ENCODE measurements at places on chromosomes 4 and X. TPM values are rescaled to one million over a fixed set of nuclear protein-coding genes. Genes with fewer than 3 reads are reported as not detected.
A peak's percentile ranks its signal among the peaks of the same experiment; 100 is the strongest.

TRPC5OS gene
- total RNA-seq = not detected

- DNase-seq = no peak
These were observed 388.2 kb downstream of the STIM2 start for GRCh38 chr4:27248829-27249228.

GRCh38 chr4:48237996-48238645 is 31.5 kb downstream of the TEC start:
- peak; percentile 85 for DNase-seq

- DNase-seq = no peak
These were observed 413 bp downstream of the PDK3 start for GRCh38 chrX:24465532-24465865.

WDR13 gene
- total RNA-seq = 134 TPM

TGIF2LX gene
- not detected for total RNA-seq

DNA sequence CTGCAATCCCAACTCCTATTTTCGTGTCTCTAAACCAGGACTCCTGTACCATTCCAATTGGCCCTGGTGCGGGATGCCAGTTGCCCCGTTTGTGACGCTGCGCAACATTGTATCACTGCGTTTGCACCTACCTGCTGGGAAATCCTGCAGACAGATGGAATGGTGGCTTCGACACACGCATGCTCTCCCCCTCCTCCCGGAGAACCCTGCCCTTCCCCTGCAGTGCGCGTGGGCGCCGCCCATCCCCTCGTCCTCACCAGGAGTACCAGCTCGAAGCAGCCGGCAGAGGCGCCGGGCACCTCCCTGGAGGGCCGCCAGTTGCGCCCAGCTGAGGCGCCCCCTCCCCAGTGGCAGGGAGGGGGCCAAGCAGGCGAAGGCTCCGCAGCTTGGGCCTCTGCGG is 1.4 kb downstream of the DGKK start:
- DNase-seq = no peak

ANTXR2 gene
- 45.1 TPM for total RNA-seq

BMX gene
- not detected for total RNA-seq

GAGE2A gene
- not detected for total RNA-seq

- peak; percentile 9 for DNase-seq
These were observed 480.1 kb upstream of the FTHL17 start for GRCh38 chrX:31551913-31552312.

- no peak for DNase-seq
These were observed 29.6 kb downstream of the KDM5C start for GRCh38 chrX:53195401-53195800.

TCEANC gene
- 4.0 TPM for total RNA-seq

GRCh38 chr4:47667552-47667951 is 170.3 kb downstream of the CORIN start:
- DNase-seq = peak; percentile 30

DNA sequence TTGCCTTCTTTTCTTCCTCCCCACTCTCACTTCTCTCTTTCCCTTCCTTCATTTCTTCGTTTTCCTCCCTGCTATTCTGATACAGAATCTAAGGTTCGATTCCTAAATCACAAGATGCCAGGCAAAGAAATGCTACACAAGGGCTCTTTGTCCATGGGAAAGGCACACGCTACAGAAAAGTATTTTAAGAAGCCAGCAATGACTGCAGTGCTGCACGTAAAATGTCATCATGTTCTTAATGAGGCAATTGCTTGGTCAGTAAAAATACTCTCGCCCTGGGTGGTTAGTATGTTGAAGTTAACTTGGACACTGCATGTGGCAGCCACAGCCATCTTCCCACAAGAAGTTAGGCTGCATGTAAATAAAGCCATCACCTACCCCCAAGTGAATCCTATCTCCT is 178.4 kb downstream of the DHX15 start:
- DNase-seq = no peak

ASB5 gene
- total RNA-seq = not detected

INTU gene
- total RNA-seq = 5.9 TPM

RPS6KA6 gene
- not detected for total RNA-seq

CHRDL1 gene
- total RNA-seq = not detected

DNA sequence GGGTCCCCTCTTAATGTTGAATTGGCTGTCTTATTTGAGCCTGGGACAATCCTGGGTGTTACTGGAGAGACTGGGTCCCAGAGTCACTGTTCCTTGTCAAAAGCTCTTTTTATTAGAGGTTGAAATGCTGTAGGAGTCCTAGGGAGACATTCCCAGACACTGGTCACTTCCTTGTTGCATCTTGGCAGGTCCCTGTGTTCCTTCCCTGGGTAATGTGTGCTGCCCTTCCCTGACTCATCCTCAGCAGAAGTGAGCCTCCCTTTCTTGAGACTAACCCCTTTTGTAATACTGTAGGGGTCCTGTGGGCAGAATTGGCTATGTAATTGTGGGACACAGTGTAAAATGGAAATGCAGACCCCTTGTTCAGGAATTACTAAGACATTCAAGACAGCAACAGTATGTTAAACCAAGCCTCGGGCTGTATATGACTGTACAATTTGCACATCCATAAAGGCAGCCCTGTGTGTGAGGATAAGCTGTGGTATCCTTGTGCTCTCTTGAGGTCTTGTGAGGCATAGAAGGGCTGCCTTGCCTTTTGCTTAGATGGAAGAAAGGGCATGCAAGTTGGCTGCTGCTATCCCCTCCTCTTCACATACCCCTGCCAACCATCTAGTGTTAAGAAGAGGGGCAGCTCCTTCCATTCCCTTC is 53.5 kb downstream of the DCLK2 start:
- DNase-seq = no peak

All from MCF 10A (cell line).